Kidney capillary endothelial cell (primary cell): ENCODE measurements at places on chromosomes 4 and X.

DNA sequence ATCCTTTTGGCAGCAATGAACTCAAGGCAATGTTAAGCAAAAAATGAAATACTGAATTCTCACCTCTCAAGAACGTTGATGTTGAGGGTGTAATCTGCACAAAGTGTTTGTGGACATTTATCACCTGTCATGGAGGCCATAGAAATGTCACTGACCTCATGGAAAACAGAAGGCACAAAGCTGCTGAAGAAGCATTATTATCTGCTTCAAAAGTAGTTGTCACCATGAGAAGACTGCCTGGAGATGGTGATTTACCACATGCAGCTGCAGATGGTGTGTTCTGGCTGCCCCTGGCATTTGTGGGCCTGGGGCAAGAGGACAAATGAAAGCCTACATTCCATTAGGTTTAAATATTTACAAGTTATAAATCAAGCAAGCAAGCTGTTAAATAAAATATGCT, 116.8 kb upstream of the RPS6KA3 start:
- no peak for DNase-seq

- no peak for DNase-seq
Observed at GRCh38 chr4:77922158-77923094, 59.8 kb downstream of the MRPL1 start.

DNA sequence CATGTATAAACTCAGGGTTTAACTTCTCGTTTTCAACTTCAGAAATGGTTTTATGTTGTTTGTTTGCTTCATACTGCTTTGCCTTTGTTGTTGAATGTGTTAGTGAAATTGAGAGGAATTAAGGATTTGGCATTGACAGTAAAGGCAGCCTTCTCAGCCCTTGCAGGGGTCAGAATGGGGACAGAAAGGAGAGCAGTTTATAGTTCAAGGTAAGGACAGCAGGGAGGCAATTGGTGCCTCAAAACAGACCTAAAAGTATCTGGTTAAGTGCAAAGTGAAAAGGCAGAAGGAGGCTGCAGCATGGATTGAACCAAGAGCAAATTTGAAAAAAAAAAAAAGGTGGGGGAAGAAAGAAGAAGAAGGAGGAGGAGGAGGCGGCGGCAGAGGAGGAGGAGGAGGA, 835.0 kb upstream of the ADGRL3 start:
- DNase-seq: no peak

DNA sequence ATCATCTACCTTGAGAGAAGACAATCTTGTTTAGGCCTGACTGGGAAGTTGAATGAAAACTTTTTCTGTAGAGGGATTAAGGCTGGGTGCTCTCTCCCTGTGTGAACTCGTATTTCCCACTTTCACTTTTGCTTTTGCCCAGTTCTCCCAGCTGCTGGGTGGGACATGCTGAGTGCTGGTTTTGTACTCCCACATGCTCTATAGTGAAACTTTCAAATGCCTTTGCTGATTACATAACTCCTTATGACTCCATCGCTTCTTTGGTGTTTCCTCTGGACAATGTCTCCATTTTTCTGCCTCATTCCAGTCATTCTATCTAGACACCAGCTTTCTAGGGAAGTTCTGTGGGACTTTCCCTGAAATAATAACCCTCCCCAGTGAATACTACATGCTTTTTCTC, 100.5 kb downstream of the CLNK start:
- DNase-seq: no peak

DNA sequence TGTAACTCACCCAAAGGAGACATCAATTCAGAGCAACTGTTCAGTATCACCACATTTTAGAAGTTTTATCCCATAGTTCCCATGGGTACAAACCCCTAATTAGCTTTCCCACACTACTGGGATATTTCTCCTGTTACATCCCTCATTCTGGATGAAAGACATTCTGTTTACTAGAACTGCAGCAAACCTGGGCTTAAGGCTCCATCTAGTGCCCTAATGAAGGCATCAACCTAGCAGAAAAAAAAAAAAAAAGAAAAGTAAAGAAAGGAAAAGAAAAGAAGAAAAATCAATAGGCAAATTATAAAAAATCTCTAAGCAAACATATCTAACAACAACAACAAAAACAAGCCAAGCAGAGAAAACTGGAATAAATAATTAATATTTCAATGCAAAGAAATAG, 133.7 kb upstream of the CPXCR1 start:
- DNase-seq: peak; percentile 15

GRCh38 chr4:109953556-109953955, 40.9 kb downstream of the EGF start:
- DNase-seq: no peak

GRCh38 chrX:130114141-130114588, 3.9 kb upstream of the ELF4 start:
- no peak for DNase-seq

DNA sequence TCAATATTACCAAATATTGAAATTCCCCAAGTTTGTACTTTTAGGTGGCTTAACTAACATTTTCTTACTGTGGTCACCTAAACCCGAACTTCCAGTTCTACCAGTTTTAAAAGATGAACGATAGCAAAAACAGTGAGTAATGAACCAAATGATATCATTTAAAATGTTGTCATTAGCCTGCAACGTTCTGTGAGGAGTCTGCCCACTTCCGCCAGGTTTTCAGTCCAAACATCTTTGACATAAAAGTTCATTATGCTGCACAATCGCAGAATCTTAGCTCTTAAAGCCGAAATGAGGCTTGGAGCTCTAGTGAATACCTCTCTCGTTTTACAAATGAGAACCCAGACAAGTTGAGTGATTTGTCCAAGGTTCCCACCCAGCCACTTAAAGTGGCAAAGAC, 762 bp downstream of the PIGA start:
- DNase-seq: no peak

- no peak for DNase-seq
Observed at GRCh38 chr4:59973492-59973891, 1226.6 kb upstream of the ADGRL3 start.

- no peak for DNase-seq
Observed at GRCh38 chr4:123393721-123394120, 2.9 kb upstream of the SPRY1 start.

DNA sequence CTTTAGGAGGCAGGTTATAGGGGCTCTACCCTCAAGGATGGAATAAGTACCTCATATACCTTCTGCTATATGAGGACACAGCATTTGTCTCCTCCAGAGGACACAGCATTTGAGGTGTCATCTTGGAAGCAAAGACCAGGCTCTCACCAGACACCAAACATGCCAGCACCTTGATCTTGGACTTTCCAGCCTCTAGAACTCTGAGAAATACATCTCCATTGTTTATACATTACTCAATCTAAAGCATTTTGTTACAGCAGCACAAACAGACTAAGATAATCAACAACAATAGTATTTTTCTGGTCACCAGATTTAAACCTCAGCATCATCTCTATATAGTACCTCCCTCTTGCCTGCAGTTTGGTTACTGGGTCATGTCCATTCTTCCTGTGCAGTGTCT, 237.5 kb upstream of the KLF3 start:
- DNase-seq: no peak

- DNase-seq: no peak
Observed at GRCh38 chr4:185272245-185272644, 62.8 kb downstream of the SNX25 start.
